ENCODE measurements at places on chromosomes 3 and 15.

GRCh38 chr15:38320181-38320580 is 67.5 kb downstream of the SPRED1 start:
- no peak for DNase-seq

DNA sequence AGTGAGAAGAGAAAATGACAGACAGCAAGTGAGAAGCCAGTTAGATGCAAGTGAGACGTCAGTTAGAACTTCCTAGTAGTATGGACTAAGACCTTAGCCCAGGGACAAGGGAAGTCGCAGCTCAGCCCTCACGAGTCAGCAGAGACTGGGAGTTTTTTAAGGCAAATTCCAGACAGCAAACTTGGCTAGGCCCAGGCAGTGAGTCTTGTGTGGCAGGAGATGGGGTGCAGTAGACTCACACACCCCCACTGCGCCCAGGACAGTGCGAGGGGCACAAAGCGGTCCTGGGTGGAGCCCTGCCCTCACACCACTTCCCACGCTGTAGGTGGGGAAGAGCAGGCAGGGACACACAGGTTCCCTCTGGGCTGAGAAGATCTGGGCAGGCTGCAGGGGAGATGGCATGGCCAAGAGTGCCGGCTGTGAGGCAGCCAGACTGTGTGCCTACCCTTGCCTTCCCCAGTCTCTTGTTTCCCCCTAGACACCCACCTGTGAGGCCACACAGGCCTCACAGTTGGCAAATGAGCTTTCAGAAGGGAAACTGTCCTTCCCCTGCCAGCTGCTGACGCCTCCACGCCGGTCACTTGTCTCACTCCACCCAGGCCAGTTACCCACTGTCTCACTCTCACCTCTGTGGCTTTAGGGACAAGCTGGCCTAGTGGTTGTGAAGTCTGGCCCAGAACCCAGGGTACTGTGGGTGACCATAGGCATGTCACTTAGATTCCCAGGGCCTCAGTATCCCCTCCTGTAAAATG is 13.7 kb upstream of the PRKCD start:
- no peak for DNase-seq

- DNase-seq = no peak
Measured at GRCh38 chr3:137471558-137472204, 292.4 kb upstream of the SOX14 start.

DNA sequence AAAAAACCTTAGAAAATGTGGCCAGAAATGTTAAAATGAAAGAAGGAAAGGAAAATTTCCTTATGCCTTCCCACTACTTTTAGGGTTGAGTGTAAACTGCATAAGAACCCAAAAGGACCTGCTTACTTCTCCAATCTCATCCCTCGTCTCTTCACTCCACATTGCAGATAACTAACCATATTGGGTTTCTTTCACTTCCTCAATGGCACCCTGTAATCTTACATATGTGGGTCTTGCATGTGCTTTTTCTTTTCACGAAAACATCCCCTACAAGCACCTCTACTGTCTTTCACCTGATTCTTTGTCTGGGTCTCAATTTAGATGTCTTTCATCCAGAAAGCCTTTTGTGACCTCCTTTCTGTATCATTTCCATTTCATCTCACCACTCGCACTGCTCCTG is 23.1 kb downstream of the EOMES start:
- DNase-seq = no peak

GRCh38 chr3:193814166-193814892 is 221.3 kb downstream of the OPA1 start:
- DNase-seq = no peak

- peak; percentile 37 for DNase-seq
Measured at GRCh38 chr3:135226057-135226456, 431.0 kb downstream of the EPHB1 start.

DNA sequence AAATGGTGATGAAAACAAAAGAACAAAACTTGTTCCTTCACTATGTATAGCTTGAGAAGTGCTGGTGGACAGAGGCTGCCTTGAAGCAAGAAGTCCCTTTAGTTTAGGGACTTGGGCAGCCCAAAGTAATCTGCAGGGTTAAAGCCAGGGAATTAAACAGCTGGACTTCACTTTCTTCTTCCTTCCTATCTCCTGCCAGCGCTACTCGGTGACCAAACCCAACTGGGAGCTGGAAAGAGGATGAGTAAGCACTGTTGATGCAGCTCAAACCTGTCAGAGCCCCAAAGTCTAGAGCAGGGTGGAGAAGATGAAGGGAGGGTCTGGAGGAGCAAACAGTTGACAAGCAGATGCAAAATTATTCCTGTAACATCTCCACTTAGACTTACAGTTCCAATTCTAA is 73.1 kb upstream of the FBN1 start:
- DNase-seq = no peak

- no peak for DNase-seq
Measured at GRCh38 chr3:54123776-54124196, 1.4 kb downstream of the CACNA2D3 start.

DNA sequence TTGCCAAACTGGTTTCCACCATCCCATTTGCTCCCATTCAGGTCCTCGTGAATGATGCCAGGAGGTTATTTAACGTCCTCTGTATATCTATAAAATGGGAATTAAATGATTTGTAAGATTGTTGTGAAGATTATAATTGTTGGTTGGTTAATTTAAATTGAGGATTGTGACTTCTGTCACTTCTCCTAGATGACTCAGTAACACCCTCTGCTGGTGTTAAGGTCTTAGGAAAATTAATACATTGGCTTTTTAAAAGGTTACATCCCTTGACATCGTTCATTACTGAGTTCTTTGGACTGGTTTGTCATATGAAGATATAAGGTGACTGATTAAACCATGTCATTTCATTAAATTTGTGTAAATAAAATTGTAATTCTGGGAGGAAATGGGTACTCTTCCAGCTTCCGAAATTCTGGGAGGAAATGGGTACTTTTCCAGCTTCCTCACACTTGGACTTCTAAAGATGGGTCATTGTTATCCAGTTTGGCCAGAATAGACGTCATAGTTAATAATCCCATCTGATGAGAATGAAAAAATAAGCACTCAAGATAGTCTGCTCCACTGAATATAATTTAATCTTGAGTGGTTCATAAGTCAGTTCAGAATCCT is 33.3 kb upstream of the PAQR5 start:
- peak; percentile 60 for DNase-seq

GRCh38 chr3:125141596-125142419 is 70.7 kb downstream of the SLC12A8 start:
- peak; percentile 63 for DNase-seq

- no peak for DNase-seq
Measured at GRCh38 chr3:173799060-173799816, 401.7 kb downstream of the NLGN1 start.

GRCh38 chr3:16999161-16999560 is 114.4 kb downstream of the PLCL2 start:
- DNase-seq = no peak

GRCh38 chr3:177591379-177591778 is 394.1 kb upstream of the TBL1XR1 start:
- DNase-seq = peak; percentile 97

GRCh38 chr3:87996882-87997281 is 61.9 kb downstream of the CGGBP1 start:
- DNase-seq = no peak

- no peak for DNase-seq
Measured at GRCh38 chr3:28949580-28949979, 331.3 kb upstream of the RBMS3 start.

DNA sequence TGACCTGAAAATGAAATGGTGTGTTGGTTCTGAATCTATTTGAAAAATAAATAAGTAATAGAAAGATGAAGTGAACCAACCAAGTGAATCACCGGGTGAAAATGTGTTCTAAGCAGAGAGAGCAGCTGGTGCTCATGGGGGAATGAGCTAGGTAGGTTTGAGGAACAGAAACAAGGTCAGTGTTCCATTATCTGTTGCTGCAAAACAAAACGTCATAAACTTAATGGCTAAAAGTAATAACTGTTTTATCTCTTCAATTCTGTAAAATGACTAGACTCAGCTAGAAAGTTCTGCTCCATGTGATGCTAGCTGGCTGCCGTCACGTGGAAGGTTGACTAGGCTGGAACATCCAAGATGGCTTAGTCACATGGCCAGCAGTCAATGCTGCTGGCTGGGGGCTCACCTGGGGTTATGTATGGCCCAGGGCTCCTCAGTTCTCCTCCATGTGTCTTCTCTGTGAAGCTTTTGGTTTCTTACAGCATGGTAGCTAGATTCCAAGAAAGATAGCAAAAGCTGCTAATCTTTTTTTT is 13.3 kb upstream of the SH3BP5 start:
- DNase-seq = no peak

- no peak for DNase-seq
Measured at GRCh38 chr15:48411971-48412591, 80.9 kb downstream of the DUT start.

DNA sequence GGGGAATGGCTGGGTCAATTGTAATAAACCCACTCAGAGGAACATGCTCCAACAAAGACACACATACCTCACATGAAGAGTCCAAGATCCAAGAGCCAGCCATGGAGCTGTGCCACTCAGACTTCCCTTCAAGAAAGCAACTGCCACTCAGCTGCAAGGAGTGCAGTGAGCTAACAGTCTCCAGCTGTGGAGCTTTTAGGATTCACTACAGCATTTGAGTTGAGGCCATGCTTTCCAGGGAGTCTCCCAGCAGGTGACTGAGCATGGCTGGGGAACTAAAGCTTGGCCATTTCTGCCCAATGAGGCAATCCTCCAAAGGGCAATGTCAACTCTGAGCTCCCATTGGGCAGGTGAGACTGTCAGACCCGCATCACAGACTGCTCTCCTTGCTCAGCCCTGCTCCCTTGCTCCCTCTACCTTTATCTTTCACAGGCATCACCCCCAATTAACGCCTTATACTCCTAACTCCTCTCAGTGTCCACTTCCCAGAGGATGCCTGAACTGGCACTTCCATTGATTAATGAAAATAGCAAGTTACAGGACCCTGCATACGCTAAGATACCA is 165.3 kb upstream of the CTNNB1 start:
- no peak for DNase-seq

DNA sequence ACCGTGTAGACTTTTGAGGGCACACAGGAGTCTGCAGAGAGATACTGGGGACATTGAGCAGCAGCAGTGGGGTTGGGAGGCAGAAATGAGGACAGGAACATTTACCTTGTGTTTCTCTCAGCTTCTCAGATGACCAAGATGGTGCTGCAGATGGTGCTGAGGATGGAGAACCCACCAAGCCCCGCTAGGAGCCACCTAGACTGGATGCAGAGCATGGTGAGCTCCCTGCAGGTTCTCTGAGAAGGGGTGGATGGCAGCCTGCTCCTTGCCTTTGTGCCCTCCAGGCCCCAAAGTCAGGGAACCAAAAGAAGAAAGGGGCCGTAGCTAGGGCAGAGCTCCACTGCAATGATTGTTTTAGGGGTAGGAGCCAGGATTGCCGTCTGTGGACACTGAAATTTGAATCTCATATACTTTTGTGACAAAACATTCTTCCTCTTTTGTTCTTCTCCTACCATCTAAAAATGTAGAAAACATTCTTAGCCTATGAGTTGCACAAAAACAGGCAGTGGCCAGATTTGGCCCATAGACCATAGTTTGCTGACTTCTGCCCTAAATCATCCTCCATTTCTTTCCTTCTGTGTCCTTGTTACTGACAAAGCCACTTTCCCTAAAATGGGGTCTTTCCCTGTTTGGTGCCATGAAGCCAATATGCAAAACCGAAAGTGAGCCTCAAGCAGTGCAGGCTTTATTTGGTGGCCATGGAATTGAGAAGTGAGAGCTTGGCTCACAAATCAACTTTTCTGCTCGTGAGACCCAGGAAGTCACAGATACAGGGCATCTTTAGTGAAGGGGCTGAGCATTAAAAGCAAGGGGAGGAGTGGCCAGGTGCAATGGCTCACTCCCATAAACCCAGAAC is 11.9 kb upstream of the MUC20 start:
- DNase-seq = no peak

DNA sequence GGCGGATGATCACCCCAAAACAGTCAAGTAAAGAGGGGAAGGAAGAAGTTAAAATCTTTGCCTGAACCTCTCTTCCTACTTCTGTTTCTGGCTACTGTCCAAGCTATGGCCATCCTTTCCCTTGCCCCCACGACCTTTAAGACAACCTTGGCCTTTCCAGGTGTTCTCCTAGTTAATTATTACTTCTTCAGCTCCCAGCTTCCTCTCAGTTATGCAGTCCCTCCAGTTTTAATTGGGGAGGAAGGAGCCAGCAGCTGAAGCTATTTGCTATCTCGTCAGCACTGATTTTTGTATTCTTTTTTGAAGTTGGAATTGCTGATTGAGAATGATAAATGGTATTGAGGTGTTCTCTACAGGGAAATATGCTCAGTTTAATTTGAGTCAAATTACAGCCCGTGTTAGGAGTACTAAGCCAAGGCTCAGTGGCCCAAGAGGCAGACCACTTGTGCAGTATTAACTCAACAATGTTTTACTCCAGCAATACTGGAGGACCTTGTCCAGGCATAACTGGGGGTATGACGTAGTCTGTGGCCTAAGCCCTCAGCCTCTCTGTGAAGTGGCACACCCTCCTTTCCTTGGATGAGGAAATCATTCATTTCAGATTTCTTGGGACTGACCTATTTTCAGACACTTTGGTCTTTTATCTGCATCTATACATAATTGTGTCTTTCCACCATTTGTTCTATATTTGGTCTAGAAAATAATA is 336.9 kb downstream of the SLC9A9 start:
- DNase-seq = no peak

DNA sequence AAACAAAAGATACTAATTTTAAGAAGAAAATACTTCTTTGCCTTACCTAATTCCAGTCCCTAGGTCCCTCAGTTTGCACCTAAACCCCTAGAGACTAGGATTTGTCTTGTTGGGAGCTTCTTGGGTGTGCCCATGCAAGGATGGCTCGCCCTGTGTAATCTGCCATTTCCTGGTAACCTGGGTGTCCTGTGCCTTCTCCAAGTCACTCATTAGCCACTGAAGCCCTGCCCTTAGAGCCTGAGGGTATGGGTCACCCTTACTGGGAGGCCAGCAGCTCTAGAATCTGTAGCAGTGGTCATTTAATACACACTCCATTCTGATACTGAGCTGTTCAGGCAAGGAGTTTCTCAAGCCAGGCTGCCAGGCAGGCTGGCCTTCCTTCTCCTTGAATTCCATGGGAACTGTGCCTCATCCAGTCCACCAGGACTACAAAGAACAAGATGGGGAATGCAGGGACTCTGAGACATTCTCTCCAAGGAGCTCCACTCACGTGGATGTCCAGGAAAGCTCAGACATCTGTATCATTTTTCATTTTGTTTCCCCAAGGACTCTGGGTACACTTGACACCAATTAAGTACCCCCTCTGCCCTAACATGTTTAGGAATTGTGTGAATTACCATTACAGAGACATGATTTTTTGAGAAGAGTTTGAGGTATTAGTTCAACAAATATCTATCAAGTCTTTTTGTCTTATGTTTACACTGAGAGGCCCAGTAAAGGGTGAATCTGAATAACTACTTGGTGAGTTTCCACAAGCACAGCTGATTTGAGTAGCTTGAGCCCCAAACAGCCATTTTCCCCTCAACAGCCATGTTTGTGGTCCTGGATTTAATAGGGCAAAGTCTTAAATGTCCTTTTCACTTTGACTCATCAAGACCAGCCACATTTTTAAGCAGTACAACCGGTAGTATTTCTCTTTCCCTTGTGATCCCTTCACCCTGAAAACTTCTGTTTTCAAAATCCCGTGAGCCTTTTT is 52.6 kb downstream of the ARNT2 start:
- no peak for DNase-seq

GRCh38 chr3:14726441-14726780 is 51.5 kb downstream of the C3orf20 start:
- no peak for DNase-seq

- no peak for DNase-seq
Measured at GRCh38 chr3:52527039-52527731, 6.5 kb downstream of the NT5DC2 start.

- no peak for DNase-seq
Measured at GRCh38 chr3:152388631-152389030, 119.9 kb downstream of the MBNL1 start.

- no peak for DNase-seq
Measured at GRCh38 chr3:134371542-134372324, 2.5 kb downstream of the AMOTL2 start.

GRCh38 chr3:80586338-80586737 is 818.5 kb upstream of the ROBO1 start:
- DNase-seq = no peak

Measured in KBM-7 (cell line).